Activated CD4-positive, alpha-beta T cell treated with anti-CD3 and anti-CD28 coated beads, Interleukin-2, amount 50 U/mL, for 1 hour (primary cell): ENCODE measurements at places on chromosomes 5 and 9.

DNA sequence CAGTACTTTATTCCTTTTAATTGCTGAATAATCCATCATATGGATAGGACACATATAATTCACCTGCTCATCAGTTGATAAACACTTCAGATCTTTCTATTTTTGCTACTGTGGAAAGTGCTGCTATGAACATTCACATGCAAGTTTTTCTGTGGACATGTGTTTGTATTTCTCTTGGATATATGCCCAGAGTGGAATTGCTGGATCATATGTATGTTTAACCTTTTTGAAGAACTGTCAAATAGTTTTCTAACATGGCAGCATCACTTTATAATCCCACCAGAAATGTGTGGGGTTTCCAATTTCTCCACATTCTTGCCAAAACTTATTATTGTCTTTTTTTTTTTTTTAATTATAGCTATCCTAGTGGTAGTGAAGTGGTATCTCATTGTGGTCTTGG is 15.1 kb downstream of the CARTPT start:
- DNase-seq: no peak

DNA sequence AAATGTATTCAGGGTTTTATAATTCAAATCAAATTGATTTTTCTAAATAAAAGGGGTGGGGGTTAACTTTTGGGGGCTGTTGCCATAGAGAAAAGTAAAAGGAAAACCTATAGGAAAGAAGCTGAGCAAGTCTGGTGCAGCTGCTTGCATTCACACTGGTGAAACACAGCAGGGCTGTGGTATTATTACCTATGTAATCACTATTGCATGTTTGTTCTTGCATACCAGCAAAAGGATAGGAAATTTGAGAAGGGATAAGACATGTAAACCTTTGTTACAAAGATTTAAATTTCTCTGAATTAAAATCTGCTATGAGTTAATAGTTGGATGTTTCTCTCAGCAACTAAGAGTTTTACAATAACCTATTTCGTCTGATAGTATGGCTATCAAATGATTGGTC is 346.7 kb downstream of the EFNA5 start:
- no peak for DNase-seq

DNA sequence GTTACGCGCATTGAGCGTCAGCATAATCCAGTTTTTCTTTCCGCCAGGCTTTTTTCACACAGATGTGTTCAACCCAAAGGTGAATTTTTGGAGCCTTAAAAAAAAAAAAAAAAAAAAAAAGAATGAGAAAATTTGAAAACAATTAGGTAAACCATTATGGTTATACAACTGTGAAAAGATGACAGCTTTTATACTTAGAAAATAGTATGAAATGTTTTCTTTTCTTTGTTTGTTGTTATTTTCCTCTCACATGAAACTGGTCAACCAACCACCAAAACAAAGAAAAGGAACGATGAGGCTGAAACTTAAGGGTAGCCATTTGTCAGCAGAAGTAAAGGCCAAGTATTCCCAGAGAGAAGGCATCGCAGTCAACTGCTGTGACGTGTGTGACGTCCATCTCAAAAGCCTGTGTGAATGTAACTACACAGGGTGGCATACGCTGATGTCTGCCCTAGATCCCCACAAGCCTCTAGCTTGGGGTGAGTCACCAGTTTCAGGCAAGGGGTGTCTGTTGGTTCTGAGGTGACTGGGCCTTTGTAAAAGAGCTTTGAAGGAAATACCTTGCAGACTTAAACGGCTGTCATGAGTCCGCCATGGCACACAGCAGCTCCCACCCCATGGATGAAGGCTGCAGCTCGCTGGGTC is 182.9 kb downstream of the AOPEP start:
- DNase-seq: no peak

- no peak for DNase-seq
These were observed 56.9 kb downstream of the AHRR start for GRCh38 chr5:378301-378891.

DNA sequence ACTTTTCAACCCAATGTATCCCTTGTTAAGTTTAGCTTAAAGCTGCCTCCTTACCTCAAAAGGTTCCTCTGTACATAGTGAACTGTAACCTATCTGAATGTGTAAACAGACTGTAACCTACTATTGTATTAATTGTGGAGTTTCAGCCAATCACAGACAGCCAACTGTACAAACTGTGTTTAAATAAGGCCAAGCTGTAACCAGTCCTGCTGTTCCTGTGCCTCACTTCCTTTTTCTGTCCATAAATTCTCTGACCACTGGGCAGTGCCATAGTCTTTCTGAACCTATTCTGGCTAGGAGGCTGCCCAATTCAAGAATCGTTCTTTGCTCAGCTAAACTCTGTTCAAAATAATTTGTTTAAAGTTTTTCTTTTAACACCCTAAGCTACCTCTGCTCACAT is 74.7 kb upstream of the DAPK1 start:
- no peak for DNase-seq

GRCh38 chr5:15606197-15606596 is 106.2 kb downstream of the FBXL7 start:
- DNase-seq: no peak

- no peak for DNase-seq
These were observed 11.7 kb upstream of the C9orf72 start for GRCh38 chr9:27584931-27585330.

- DNase-seq: no peak
These were observed 276.9 kb downstream of the MSX2 start for GRCh38 chr5:175001311-175001710.

DNA sequence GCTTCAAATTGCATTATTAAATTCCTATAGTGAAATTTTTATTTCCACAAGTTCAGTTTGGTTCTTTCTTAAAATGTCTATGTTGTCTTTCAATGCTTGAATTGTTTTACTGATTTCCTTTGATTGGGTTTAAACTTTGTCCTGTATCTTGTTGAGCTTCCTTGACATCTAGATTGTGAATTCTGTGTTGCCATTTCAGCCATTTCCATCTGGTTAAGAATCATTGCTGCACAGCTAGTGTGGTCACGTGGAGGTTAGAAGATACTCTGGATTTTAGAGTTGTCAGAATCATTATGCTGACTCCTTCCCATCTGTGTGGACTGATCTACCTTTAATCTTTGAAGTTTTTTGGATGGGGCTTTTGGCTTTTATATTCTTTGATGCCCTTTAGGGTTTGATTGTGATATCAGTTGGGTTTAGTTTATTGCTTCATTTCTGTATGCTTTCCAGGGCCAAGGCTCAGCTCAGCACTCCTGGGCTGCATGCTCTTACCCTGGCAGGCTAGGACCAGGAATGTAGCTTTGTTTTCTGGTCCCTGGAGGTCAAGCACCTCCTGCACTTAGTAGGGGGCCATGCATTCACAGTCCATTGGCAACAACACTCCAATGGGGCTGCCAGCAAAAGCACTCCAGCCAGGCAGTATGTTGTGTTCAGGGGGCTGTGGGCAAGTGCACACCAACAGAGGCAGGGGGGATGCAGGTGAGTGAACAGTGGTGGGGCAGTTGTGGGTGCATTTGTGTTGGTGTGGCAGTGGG is 141.4 kb downstream of the PRR16 start:
- no peak for DNase-seq

DNA sequence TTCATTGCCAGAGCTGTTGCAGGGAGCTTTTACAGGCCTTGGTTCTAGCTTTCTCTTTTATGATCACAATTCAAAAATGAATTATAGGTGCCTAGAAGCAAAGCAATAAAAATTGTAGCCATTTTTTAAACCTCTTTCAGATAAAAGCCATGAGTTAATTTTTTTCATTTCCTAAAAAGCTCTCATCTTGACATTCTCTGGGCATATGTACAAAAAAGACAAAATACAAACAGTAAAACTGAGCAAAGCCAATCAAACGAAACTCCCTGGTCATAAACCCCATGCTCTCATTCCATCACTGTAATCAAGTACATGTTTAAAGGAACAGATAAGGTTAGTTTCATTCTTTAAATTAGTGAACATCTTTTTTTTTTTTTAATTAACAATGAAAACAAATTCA is 101.9 kb downstream of the ERCC6L2 start:
- no peak for DNase-seq

- DNase-seq: no peak
These were observed 185.0 kb downstream of the MED10 start for GRCh38 chr5:6193310-6193709.

DNA sequence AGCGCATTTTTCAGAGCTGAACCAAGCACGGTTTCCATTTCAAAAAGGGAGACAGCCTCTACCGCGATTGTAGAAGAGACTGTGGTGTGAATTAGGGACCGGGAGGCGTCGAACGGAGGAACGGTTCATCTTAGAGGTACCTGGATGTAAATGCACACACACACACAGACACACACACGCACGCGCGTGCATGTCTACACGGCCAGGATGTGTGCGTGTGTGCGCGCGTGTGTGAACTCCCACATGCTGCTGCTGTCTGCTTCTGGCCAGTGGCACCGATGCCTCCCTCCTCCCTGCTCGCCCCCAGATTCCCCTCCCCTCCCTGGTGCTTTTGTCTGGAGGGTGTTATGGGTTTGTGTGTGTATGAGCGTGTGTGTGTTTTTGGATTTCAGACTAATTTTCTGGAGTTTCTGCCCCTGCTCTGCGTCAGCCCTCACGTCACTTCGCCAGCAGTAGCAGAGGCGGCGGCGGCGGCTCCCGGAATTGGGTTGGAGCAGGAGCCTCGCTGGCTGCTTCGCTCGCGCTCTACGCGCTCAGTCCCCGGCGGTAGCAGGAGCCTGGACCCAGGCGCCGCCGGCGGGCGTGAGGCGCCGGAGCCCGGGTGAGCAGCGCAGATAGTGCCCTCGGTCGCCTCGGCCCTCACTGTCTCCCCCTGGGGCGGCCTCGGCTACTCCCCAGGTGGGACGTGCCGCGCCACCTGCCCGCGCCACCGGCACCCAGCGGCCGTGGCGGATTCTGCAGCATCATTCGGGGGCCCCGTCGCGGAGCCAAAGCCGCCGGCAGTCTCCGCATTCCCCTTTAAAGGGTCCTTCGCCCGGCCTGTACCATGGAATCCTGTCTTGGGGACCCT is at the start of gene NTRK2:
Gene NTRK2 (plus strand): TSS at position 442 of the 850 bp plus-strand sequence. CDS start 1,020 bp downstream, outside the sequence.
- DNase-seq: no peak

DNA sequence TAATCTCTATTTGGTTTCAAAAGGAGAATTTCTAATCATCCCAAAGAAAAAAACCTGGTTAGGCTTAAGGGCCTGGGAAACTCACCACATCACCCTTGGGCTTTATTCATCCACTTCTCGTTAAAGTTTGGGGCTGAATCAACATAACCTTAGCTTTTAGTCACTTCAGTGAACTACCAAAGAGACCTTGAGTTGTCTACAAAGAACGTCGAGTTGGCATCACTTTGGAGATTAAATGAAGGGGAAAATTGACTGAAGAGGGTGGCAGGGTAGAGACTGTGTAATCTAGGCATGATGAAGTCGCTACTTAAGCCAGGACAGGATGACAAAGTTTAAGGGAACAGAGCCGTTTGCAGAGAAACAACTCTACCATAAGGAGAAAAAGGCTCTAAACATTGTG is 341.4 kb downstream of the RAB3C start:
- DNase-seq: no peak

- DNase-seq: no peak
These were observed 221.7 kb downstream of the ZNF608 start for GRCh38 chr5:124524552-124525232.

GRCh38 chr5:175828651-175829050 is 42.7 kb upstream of the CPLX2 start:
- no peak for DNase-seq

- DNase-seq: no peak
These were observed 18.9 kb downstream of the ADAMTS2 start for GRCh38 chr5:179326122-179326927.

DNA sequence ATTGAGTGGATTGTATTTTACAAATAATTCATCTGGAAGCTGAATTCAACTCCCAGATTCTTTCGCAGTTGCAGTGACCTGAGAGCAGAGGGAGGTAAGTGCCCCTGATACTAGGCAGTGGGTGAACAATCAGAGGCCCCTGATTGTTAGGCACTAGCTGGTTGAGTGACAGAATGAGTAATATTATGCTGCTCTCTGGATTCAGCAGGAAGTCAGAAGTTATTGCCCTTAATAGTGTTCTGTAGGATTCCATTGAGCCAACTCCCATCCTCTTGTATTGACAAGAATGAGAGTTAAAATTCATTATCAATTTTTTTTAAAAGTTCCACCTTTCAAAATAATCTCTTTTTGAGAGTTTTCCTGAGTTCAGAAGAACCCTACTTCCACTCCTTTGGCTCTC is 301.2 kb downstream of the DTWD2 start:
- no peak for DNase-seq

DNA sequence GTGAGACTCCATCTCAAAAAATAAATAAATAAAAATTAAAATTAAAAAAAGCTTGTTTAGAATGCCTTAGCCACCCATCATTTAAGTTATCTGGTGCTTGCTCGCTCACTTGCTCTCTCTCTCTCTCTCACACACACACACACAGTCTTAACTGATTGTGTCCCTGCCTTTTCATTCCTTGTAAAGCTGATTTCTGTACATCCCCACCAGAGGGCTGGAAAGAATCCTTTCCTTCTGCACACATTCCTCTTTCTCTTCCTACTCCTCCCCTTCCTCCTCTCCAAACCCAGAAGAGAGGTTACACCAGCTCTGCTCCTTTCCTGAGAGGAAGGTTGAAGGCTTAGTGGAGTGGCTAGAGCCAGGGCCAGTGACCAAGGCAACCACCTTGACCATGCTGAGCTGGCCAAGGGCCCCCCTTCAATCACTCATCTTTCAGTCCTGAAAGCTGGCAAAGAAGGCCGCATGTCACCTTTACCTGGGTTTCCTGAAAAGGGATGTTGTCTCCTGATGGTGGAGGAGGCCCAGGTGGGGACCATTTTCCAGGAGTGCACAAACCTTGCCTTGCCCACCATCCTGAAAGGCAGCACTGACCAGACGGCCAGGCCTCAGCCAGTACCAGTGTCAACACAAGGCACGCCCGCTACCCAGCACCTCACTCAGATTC is 25.6 kb downstream of the STK10 start:
- DNase-seq: no peak

DNA sequence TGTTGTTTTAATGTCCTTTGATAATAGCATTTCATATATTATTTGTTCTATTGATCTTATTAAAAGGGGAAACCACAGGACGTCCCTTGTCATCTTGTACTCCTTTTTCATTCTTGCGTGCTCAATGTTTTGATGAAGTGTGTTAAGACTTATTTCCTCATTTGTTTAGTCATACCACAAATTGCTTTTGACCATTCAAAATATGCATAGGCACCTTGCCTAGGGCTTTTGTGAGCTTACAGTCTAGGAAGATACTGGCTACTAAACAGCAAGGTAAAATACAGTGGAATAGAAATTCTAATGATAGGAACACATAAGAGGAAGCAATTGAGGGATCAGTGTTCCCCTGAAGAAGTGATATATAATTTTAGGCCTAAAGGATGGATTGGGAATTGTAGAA is 190.3 kb downstream of the WDR70 start:
- DNase-seq: no peak
